ENCODE measurements at places on chromosomes 1 and 21.

- DNase-seq: no peak
Measured at GRCh38 chr1:203361945-203362719, 11.2 kb upstream of the FMOD start.

- DNase-seq: no peak
Measured at GRCh38 chr1:171595324-171595723, 26.7 kb upstream of the MYOCOS start.

DNA sequence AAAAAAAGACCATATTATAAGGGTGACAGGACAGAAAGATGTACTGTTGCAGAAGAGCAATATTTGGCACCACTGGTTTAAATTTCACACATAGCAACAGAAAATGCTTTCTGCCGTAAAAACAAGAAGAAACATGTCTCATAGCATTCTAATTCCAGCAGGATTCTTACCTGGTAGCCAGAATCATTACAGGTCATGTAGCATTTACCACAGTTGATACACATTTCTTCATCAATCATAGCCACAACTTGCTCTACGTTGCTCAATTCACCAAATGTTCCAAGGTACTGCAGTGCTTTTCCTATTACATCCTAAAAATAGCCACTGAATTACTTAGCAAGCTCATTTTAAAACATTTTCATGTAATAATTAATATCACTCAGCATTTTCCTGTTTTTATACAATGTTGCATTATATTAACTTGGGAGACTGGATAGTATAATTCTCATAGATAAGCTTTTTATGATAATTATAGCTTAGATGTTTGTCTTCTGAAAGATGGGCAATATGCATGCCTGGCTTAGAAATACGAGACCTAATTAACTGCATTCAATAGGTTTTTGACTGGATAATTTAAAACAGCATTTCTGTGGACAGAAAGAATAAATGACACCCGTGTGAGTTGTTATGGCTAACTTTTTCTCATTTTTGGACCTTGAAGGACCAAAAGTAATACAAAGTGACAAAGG lies 360.7 kb downstream of the PTBP2 start:
- DNase-seq: no peak

DNA sequence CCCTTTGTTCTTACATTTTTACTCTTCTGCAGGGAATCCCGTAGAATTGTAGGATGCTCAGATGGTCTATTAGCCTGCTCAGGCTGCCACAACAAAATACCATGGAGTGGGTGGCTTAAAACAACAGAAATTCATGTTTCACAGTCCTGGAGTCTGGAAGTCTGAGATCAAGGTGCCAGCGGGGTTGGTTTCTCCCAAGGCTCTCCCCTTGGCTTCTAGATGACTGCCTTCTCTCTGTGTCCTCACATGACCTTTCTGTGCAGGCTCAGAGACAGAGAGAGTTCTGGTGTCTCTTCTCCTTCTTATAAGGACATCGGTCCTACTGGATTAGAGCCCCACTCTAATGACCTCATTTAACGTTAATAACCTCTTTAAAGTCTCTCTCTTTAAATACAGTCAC lies 41.7 kb downstream of the HUNK start:
- no peak for DNase-seq

DNA sequence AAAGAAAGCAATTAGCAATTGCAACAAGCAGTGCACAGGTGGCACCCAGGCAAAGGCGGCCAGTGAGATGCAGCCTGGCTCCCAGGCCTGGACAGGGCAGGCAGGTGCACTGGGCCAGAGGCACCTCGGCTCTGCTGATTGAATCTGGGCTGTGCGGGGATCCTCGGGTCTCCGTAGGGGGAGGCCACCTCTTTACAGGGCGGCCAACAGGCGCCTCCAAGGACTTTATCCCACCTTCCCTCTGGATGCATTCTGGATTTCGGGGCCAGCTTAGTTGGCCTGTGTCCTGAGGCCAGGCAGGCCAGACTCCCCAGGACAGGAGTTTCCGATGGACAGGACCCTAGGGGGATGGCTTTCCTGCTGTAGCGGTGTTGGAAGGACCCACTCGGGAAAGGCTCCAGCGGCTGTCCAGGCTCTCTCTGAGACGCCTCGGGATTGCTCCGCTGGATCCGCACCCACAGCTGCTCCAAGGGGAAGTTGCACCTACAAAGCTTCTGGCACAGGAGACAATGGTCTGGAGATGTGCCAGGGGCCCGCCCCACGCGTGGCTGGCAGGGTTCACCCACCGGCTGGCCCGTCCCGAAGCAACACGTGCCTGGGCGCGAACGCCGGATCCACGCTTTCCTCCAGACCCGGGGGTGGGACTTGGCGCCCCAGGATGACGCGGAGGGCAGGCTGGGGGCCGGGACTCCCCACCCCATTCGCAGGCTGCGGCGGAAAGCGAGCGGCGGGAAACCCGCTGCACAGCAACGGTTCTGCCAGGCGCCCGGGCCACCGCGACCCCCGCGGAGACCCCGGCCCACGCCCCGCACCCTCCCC lies 810 bp downstream of the SLC19A1 start:
- peak; percentile 97 for DNase-seq

DNA sequence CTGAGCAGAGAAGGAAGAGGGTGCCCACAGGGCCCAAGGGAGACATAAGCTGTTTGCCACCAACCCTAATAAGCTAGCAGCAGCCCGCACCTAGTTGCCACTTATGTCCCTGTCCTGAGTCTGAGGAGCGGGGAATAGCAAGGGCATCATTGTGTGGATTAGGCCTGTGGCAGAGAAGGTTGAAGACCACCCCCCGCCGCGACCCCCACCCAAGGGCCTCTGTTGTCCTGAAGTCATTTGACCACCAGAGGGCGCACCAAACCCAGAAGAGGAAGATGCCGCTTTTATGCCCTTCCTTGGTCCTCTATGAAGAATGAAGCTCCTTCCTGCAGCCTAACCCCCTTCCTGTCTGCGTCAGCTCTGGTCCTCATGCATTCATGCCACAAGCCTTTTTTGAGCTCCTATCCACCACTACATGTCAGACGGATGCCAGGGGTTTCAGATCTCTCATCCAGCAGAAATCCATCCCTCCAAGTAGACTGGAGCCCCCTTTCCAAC lies 16.6 kb downstream of the RHBG start:
- DNase-seq: peak; percentile 85

- DNase-seq: no peak
Measured at GRCh38 chr1:19460535-19461219, 24.7 kb downstream of the CAPZB start.

- DNase-seq: no peak
Measured at GRCh38 chr1:101191049-101191448, 45.8 kb upstream of the S1PR1 start.

DNA sequence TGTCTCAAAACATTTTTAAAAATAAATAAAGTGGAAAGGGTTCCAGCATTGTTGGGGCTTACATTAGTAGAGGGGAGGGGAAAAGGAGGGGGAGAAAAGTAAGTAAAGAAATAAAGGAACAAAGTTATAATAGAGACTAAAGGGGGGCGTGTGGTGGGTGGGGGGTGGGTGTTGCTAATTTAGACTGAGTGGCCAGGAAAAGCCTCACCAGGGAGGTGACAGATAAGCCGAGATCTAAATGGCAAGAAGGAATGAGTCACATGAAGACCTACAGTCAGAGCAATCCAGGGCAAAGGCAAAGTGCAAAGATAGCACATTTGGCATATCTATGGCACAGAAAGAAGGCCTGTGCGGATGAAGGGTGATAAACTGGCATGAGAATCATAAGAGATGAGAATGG lies 7.5 kb downstream of the MPL start:
- DNase-seq: no peak

- DNase-seq: no peak
Measured at GRCh38 chr1:183892351-183892793, 87.5 kb downstream of the RGL1 start.

DNA sequence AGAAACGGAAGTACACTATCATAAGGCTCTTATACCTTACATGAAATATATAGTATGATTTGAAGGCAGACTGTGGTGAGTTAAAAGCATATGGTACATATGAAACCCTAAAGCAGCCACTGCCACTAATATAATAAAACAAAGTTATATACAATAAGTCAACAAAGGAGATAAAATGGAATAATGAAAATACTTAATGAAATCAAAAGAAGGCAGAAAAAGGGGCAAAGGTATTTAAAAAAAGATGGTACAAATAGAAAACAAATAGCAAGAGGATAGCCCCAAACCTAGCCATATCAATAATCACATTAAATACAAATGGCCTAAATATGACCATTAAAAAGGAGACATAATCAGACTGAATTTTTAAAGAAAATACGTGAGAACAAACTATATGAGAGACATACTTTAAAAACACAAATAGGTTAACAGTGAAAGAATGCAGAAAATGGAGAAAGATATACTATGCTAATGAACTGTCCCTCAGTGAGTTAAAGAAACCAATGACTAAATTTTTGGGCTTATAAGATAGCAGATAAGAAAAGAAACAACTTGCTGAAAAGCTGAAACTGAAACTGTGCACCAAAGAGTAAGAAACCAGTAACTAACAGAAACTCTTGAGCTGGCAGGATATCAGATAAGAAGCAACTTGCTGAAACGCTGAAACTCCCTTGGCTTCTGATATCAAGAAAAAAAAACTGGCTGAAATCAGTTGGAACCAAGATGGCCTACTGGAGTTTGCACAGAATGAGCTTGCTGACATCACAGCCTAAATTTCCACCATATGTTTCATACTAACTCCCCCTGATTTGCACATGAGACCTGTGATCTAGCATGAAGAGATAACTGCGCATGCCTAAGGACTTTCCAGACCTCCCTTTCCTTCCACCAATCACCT lies 44.3 kb upstream of the IL10 start:
- DNase-seq: no peak

DNA sequence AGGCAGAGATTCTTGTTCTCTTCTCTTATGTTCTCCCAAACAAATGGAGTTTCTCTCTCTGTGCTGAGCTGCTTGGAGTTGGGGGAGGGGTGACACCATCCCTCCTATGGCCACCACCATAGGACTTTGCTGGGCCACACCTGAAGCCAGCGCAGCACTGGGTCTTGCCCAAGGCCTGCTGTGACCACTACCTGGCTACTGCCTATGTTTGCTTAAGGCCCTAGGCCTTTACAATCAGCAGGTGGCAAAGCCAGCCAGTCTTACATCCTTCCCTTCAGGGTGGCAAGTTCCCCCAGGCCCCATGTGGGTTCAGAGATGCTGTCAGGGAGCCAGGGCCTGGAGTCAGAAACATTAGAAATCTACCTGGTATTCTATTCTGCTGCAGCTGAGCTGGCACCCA lies 6.3 kb upstream of the MTARC2 start:
- no peak for DNase-seq

DNA sequence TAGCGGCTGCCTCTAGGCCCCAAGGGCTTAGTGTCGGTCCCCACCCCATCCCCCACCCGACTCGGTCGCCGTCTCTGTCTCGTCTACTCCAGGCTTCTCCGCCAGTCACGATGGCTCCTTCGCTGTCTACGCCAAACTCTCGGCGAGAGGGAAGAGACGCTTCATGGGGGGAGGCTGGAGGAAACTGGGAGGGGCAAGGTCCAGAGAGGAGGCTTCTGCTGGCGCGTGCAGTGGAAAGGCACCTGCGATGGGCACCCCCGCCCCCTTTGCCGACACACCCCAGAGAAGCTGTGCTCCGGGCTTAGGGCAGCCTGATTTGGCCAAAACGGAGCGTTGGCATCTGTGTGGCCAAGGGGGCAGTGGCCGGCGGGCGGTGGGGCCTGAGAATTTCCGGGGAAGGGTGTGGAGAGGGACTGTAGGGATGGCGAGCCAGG lies 1.2 kb upstream of the CSMD2 start:
- no peak for DNase-seq

DNA sequence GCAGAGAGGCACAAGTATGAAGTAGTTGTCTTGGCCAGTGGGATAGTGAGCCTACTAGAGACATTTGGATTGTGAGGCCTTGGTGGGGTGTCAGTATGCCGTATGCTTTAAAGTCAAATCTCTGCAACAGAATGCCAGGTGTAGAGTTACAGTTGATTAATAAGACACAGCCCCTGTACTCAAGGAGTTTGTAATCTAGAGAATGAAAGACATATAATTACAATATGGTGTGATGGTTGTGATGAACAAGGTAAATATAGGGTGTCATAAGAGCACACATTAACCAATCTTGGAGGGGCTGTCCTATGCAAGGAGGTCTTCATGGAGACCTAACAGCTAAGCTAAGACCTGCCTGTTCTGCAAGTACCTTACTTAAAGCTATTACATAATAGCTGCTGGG lies 113.1 kb downstream of the ATF6 start:
- no peak for DNase-seq

GRCh38 chr21:34582506-34583150 lies 32.3 kb downstream of the RCAN1 start:
- peak; percentile 59 for DNase-seq

- peak; percentile 96 for DNase-seq
Measured at GRCh38 chr1:43707190-43708001, at the start of gene ST3GAL3. ST3GAL3 (plus strand) TSS chr1:43707536; CDS start chr1:43736263, 28,727 bp downstream.

DNA sequence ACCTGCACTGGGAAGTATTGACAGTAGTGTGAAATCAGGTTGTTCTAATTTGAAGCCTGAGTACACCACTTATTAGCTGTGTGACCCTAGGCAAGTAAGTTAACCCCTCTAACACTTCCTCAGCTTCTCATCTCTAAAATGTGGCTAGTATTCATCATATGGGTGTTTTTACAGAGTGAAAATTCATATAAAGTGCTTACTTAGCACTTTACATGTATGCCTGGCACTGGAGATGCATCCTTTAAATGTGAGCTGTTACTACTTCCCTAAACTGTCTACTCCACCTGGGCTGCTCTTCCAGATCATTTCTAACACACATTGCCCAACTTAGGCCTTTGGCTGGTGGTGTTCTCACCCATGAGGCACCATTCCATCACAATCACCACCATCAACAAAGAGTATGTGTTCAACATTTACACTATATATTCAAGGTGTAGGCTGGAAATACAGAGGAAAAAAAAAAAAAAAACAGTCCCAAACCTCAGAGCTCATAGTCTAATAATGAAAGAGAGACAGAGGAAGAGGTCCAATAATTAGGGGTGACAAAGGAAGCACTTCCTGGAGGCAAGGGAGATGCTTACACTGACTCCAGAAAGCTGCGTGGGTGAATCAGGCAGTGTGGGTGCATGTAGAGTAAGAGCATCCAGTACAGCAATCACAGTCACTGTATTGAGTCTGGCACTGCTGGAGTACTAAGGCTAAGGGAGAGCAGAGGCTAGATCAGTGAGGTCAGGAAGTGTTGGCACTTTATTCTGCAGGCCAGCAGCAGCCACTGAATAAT lies 3.6 kb downstream of the STX6 start:
- no peak for DNase-seq

GRCh38 chr1:178011465-178011828 lies 41.6 kb upstream of the SEC16B start:
- DNase-seq: no peak

GRCh38 chr1:28190337-28190979 lies 14.0 kb upstream of the PTAFR start:
- no peak for DNase-seq

- no peak for DNase-seq
Measured at GRCh38 chr1:1613509-1614082, 1.7 kb upstream of the MIB2 start.

- no peak for DNase-seq
Measured at GRCh38 chr1:54861070-54861761, 25.8 kb downstream of the DHCR24 start.

GRCh38 chr1:223707256-223708000 lies 4.9 kb upstream of the CAPN2 start:
- DNase-seq: no peak

- no peak for DNase-seq
Measured at GRCh38 chr1:147586414-147586813, 45.1 kb downstream of the BCL9 start.
